ENCODE measurements at places on chromosomes 12 and 14. TPM values are rescaled to one million over a fixed set of nuclear protein-coding genes. Genes with fewer than 3 reads are reported as not detected.

PPFIA2 gene
- not detected for total RNA-seq

TBC1D30 gene
- not detected for total RNA-seq

TC2N gene
- under 0.01 TPM for total RNA-seq

TARBP2 gene
- 54.1 TPM for total RNA-seq

LMNTD1 gene
- total RNA-seq = 0.13 TPM

LRRC10 gene
- not detected for total RNA-seq

RNFT2 gene
- total RNA-seq = not detected

SCNN1A gene
- not detected for total RNA-seq

PIWIL1 gene
- total RNA-seq = not detected

SDR9C7 gene
- not detected for total RNA-seq

KDM5A gene
- 25.1 TPM for total RNA-seq

AICDA gene
- total RNA-seq = not detected

- DNase-seq = no peak
- no peaks in the 10 kb centered on the region for H3K36me3 ChIP-seq
- no peaks in the 10 kb centered on the region for H3K27me3 ChIP-seq
- H3K4me1 ChIP-seq = no peaks in the 10 kb centered on the region
- H3K27ac ChIP-seq = no peak overlapping the region
These were observed 1915.0 kb upstream of the FLRT2 start for GRCh38 chr14:83614956-83615355.

- no peaks in the 10 kb centered on the region for H3K36me3 ChIP-seq
- peak; percentile 66 for DNase-seq
- H3K27me3 ChIP-seq = peaks cover 13% of the 10 kb centered on the region
- no peaks in the 10 kb centered on the region for H3K4me1 ChIP-seq
These were observed 169.9 kb downstream of the KIF21A start for GRCh38 chr12:39272871-39273655.

DNA sequence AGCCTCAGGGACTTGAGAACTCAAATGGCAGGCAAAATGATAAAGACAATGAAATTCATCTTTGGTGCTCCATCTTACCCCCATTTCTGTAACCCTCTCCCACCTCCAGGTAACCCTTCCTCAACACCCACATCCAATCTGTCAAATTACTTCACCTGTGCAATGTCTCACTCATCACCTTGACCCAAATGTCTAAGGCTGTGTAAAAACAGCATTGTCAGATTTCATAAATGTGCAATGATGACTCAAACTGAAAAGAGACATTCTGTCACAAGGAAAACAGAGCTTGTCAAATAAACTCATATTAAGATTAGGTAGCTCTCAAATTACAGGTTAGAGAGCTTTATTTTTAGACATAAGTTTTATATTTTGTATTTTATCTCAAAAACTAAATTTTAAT is 19.9 kb upstream of the COCH start:
- H3K27me3 ChIP-seq = peaks cover 12% of the 10 kb centered on the region
- H3K4me1 ChIP-seq = no peaks in the 10 kb centered on the region

- H3K27ac ChIP-seq = no peak overlapping the region
- no peaks in the 10 kb centered on the region for H3K27me3 ChIP-seq
- no peak for DNase-seq
These were observed 331.1 kb downstream of the GLT1D1 start for GRCh38 chr12:129184127-129184928.

- no peaks in the 10 kb centered on the region for H3K36me3 ChIP-seq
- peaks cover 88% of the 10 kb centered on the region for H3K27me3 ChIP-seq
- no peak overlapping the region for H3K27ac ChIP-seq
- no peak for DNase-seq
These were observed 1.2 kb downstream of the NKX2-1 start for GRCh38 chr14:36518586-36519430.

GRCh38 chr12:64452559-64453329 is 824 bp downstream of the TBK1 start:
- H3K4me3 ChIP-seq = peak overlapping the region; percentile 90
- peaks cover 17% of the 10 kb centered on the region for H3K4me1 ChIP-seq
- H3K27ac ChIP-seq = peak overlapping the region; percentile 99
- DNase-seq = peak; percentile 94

- H3K27me3 ChIP-seq = no peaks in the 10 kb centered on the region
- H3K4me1 ChIP-seq = no peaks in the 10 kb centered on the region
- H3K36me3 ChIP-seq = no peaks in the 10 kb centered on the region
- DNase-seq = no peak
These were observed 110.8 kb upstream of the SRRM4 start for GRCh38 chr12:118870551-118870950.

GRCh38 chr14:33914676-33915516 is 36.0 kb downstream of the EGLN3 start:
- H3K27ac ChIP-seq = no peak overlapping the region
- peaks cover 13% of the 10 kb centered on the region for H3K4me1 ChIP-seq

DNA sequence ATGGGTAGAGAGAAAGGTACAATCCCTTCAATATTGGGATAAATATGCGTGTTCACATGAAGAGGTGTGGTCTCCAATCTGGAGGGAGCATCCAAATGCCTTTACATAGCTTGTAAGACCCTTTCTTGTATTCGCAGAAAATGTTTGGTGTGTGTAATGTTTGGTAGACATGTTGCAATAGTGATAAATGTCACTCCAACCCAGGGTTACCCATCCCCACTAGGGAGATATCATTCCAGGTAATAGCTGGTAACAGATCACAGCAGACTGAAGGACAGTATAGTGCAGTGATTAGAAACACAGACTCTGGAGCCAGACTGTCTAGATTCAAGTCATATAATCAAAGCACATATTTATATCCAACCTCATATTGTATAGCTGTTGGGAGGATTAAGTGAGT is 733.6 kb upstream of the TBX3 start:
- H3K4me3 ChIP-seq = no peak overlapping the region
- H3K36me3 ChIP-seq = no peaks in the 10 kb centered on the region
- H3K27ac ChIP-seq = no peak overlapping the region
- H3K4me1 ChIP-seq = no peaks in the 10 kb centered on the region
- H3K27me3 ChIP-seq = no peaks in the 10 kb centered on the region
- DNase-seq = no peak

- H3K36me3 ChIP-seq = no peaks in the 10 kb centered on the region
- no peak overlapping the region for H3K4me3 ChIP-seq
- no peak overlapping the region for H3K27ac ChIP-seq
- DNase-seq = no peak
- no peaks in the 10 kb centered on the region for H3K4me1 ChIP-seq
These were observed 91.3 kb upstream of the GZMB start for GRCh38 chr14:24725311-24725710.

GRCh38 chr14:20989787-20990600 is at the start of gene METTL17:
Gene METTL17, plus strand, starts transcription at chr14:20989980. Its CDS starts 23 bp downstream, at chr14:20990003.
- H3K27me3 ChIP-seq = no peaks in the 10 kb centered on the region
- H3K27ac ChIP-seq = peak within 1 kb of the TSS; percentile 68
- peak within 1 kb of the TSS; percentile 89 for H3K4me3 ChIP-seq
- H3K4me1 ChIP-seq = peaks cover 33% of the 10 kb centered on the region
- peak; percentile 99 for DNase-seq

- peaks cover 9% of the 10 kb centered on the region for H3K4me1 ChIP-seq
- H3K27ac ChIP-seq = no peak overlapping the region
- no peak overlapping the region for H3K4me3 ChIP-seq
- no peaks in the 10 kb centered on the region for H3K36me3 ChIP-seq
These were observed 687.7 kb upstream of the TBX3 start for GRCh38 chr12:115371711-115372110.

DNA sequence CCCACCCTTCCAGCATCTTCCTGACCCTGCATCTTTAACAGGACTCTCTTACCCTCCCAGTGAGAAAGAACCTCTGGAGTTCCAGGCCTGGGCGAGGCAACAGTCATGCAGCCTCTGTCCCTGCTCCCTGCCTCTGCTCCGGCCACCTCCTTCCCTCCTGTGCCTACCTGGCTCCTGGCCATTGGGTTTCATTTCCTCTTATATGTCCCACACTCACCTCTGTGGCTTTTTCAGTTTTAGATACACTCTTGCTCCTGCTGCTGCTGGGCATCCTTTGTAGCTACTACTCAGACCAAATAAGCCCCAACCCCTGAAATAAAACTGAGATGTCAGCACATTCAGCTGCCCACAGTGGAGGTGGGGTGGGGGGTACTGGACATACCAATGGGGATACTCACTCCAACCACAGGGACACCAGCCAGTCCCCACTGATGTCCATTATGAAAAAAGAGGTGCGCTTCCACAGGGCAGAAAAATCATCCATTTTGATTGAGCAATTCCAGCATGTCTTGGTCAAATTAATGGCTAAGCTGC is 99.1 kb upstream of the NRXN3 start:
- H3K4me1 ChIP-seq = no peaks in the 10 kb centered on the region
- no peaks in the 10 kb centered on the region for H3K36me3 ChIP-seq
- no peak for DNase-seq
- H3K27me3 ChIP-seq = no peaks in the 10 kb centered on the region
- H3K4me3 ChIP-seq = no peak overlapping the region

DNA sequence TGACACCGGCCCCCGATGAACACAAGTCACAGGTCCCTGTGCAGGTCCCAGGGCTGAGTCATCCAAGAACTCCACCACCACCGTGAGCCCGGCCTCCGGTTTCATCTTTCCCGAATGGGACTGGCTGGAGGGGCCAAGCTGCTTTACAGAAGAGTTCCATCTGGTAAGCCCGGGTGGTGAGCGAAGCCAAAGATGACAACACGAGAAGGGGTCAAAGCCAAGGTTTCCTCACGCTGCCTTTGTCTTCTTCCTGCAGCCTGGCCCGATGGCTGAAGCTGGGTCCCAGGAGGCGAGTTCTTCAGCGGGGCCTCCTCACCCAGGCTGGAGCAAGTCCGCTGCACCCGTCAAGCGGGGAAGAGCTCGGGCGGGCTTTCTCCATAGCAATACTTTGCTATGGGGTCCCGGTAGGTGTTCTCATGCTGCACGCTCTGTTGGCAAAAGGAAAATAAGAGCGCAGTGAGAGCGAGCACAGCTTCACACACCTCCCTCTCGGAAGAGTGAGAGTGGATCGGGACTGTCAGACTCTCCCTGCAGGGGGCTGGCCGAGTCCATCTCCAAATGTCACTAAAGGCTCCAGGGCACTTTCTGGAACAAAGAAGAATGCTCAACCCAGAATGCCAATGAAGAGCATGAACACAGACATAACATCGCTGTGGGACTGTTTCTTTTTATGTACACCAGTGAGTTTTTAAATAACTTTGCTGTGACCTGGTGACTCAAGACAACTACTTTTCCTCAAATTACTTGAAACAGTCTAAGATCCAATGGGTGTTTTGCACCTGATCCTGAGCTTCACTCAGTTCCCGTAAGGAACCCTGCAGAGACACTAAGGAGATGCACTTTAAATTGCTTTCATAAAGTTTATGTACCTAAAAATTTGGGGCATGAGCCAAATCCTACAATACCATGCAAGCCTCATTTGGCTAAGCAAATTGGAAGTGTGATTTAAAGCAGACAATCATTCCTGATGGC is 20.1 kb downstream of the SPRING1 start:
- H3K27ac ChIP-seq = peak overlapping the region; percentile 41
- H3K4me1 ChIP-seq = peaks cover 24% of the 10 kb centered on the region
- H3K36me3 ChIP-seq = peaks cover 8% of the 10 kb centered on the region
- no peaks in the 10 kb centered on the region for H3K27me3 ChIP-seq
- peak overlapping the region; percentile 38 for H3K4me3 ChIP-seq
- peak; percentile 74 for DNase-seq

DNA sequence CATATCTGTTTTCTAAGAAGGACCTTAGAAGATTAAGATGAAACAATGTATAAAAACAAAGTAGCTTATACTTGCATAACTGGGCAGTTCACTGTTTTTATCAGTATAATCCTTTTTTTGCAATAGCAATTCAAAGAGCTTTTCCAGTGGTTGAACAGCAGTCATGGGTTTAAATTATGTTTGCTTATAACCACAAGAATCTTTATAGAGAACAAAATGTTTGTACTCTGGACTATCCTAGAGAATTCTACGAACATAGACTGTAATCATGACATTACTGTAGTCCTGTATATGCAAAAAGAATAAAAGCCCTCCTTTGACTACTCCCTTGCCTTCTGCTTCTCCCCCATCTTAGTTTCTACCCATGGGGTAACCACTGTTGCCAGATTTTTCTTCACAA is 5.7 kb downstream of the FAM177A1 start:
- H3K4me3 ChIP-seq = no peak overlapping the region
- H3K4me1 ChIP-seq = peaks cover 23% of the 10 kb centered on the region
- H3K27me3 ChIP-seq = no peaks in the 10 kb centered on the region

- H3K27me3 ChIP-seq = no peaks in the 10 kb centered on the region
- H3K4me3 ChIP-seq = no peak overlapping the region
- H3K4me1 ChIP-seq = no peaks in the 10 kb centered on the region
- H3K27ac ChIP-seq = no peak overlapping the region
- DNase-seq = no peak
These were observed 273.4 kb upstream of the SLC16A7 start for GRCh38 chr12:59322473-59322872.

DNA sequence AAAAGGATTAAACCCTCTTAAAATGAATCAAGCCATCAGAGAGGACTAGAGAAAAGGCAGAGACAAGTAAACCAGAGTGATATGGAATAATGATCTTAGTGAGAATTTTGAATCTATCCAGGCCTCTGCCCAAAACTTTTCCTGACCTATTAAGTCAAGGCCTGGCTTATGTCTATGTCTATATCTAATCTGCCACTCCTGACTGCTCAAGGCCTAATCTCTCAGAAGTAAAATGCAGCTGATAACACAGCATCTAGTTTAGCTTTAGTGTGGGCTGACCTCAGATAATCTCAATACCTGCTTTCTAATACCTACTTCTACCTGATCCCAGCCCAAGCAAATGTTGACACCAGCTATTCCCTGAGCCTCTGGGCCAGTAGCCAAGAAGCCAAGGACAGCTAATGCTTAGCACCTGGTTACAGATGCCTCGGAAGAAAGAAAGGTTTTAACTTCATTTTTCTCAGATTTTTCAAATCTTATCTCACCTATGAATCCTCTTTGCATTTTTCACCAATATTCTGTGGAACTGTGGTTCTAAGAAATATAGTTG is 1472.5 kb upstream of the SEL1L start:
- H3K4me1 ChIP-seq = no peaks in the 10 kb centered on the region
- H3K4me3 ChIP-seq = no peak overlapping the region
- no peak for DNase-seq
- no peaks in the 10 kb centered on the region for H3K36me3 ChIP-seq

- peaks cover 52% of the 10 kb centered on the region for H3K4me1 ChIP-seq
- H3K4me3 ChIP-seq = peak overlapping the region; percentile 15
- H3K27ac ChIP-seq = peak overlapping the region; percentile 99
- H3K27me3 ChIP-seq = no peaks in the 10 kb centered on the region
- peak; percentile 82 for DNase-seq
- H3K36me3 ChIP-seq = no peaks in the 10 kb centered on the region
These were observed 15.7 kb downstream of the ANO6 start for GRCh38 chr12:45231515-45232145.

GRCh38 chr14:41806366-41806975 is 199.8 kb downstream of the LRFN5 start:
- no peak for DNase-seq
- H3K4me1 ChIP-seq = no peaks in the 10 kb centered on the region
- H3K27ac ChIP-seq = no peak overlapping the region
- no peaks in the 10 kb centered on the region for H3K36me3 ChIP-seq
- H3K27me3 ChIP-seq = no peaks in the 10 kb centered on the region
- H3K4me3 ChIP-seq = no peak overlapping the region

GRCh38 chr14:22601996-22602395 is 3.9 kb downstream of the ABHD4 start:
- H3K4me3 ChIP-seq = no peak overlapping the region
- no peak overlapping the region for H3K27ac ChIP-seq
- no peaks in the 10 kb centered on the region for H3K27me3 ChIP-seq
- no peak for DNase-seq
- H3K4me1 ChIP-seq = peaks cover 26% of the 10 kb centered on the region

GRCh38 chr12:55957106-55957859 is 8.6 kb downstream of the PMEL start:
- H3K27ac ChIP-seq = no peak overlapping the region
- H3K27me3 ChIP-seq = no peaks in the 10 kb centered on the region
- DNase-seq = no peak

GRCh38 chr12:2256453-2256852 is 203.7 kb downstream of the CACNA1C start:
- peak overlapping the region; percentile 79 for H3K27ac ChIP-seq
- H3K4me3 ChIP-seq = peak overlapping the region; percentile 14
- H3K36me3 ChIP-seq = no peaks in the 10 kb centered on the region
- H3K4me1 ChIP-seq = peaks cover 46% of the 10 kb centered on the region

Data from GM23248 (cell line).